Dorsolateral prefrontal cortex (tissue), 122 donors: ENCODE measurements at places on chromosomes 2 and 18. TPM values are rescaled to one million over a fixed set of nuclear protein-coding genes. Genes with fewer than 3 reads are reported as not detected.
A peak's percentile ranks its signal among the peaks of the same experiment; 100 is the strongest.

TXNDC2 gene
- total RNA-seq: 0.52 TPM

- no peak for DNase-seq
These were observed 153.3 kb downstream of the RAPGEF4 start for GRCh38 chr2:172888714-172889669.

- no peak for DNase-seq
These were observed 2.9 kb downstream of the GNLY start for GRCh38 chr2:85697096-85697495.

NTSR2 gene
- 17.2 TPM for total RNA-seq

DNA sequence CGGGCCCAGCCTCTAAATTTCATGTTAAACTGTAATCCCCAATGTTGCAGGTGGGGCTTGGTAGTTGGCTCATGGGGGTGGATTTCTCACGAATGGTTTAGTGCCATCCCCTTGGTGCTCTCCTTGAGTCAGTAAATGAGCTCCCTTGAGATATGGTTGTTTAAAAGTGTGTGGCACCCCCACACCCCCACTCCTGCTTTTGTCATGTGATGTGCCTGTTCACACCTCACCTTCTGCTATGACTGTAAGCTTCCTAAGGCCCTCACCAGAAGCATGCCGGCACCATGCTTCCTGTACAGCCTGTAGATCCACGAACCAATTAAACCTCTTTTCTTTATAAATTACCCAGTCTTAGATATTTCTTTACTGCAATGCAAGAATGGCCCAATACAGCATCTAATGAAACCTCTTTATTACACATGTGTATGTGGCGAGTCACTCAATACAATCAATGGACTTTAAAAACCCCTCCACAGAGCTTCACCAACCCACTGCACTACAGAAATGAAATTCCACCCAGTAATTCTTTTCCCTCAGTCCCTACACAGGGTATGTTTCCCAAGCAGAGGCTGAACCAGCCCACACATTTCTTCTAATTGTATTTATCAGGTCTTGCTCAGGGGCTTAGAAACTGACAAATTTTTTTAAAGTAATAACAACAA lies 47.3 kb downstream of the WDFY1 start:
- DNase-seq: no peak

- DNase-seq: no peak
These were observed 406.9 kb downstream of the DCDC2C start for GRCh38 chr2:4110273-4110672.

GRCh38 chr18:42901161-42901560 lies 214.3 kb downstream of the RIT2 start:
- no peak for DNase-seq

DNA sequence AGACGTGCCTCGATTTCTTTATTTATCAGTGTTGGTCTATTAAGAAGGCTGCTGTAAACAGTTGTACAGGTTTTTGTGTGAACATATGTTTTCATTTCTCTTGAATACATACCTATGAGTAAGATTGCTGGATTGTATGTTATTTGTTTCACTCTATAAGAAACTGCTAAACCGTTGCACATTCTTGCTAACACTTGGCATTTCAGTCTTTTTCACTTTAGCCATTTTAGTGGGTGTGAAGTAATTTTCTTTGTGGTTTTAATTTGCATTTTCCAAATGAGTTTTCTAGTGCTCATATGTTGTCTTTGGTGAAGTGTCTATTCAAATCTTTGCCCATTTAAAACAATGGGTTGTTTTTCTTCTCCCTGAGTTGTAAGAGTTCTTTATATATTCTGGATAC lies 221.5 kb upstream of the SMAD7 start:
- no peak for DNase-seq

DNA sequence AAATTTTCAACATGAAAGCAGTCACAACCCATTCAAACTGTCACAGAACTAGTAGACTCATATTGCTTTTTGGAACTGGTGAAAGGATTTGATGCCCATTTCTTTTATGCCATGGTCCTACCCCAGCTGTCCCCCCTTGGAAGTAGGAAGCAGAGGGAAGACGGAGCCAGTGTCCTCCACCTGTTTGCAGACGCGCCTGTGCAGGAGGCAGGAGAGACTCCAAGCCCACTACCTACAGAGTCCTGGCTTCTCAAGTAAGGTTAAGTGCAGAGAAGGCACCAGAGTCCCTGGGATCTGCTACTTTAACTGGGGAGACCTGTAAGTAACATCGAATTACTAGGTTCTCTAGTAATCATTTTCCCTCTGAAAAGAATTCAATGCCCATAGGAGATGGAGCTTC lies 32.7 kb upstream of the DNMT3A start:
- DNase-seq: peak; percentile 9

POTEJ gene
- total RNA-seq: not detected

HMSD gene
- total RNA-seq: 4.5 TPM

DNA sequence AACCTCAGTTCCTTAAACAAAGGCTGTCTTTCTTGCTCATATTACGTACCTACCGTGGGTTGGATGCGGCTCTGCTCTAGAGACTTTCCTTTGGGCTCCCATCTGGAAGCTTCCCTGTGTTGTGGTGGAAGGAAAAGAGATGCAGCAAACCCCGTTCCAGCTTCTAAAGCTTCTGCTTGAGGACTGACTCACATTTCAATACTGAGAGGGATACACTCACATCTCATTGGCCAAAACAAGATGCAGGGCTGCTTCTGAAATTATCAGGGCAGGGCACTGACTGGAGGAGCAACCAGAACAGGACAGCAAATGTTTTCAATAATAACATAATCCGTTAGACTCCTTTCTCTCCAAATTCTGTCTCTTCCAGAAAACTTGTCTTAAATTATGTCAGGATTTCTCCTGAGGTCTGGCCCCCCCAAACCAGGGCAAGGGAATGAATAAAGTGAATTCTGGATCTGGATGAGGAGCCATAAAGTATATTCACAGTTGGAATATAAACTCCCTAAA lies 4.5 kb upstream of the MYO5B start:
- no peak for DNase-seq

- DNase-seq: no peak
These were observed 124.8 kb upstream of the B3GNT2 start for GRCh38 chr2:62071126-62071598.

IL36B gene
- not detected for total RNA-seq

GRCh38 chr2:144010096-144010836 lies 509.7 kb downstream of the ZEB2 start:
- no peak for DNase-seq

GRCh38 chr2:108617617-108618016 lies 83.3 kb downstream of the LIMS1 start:
- DNase-seq: no peak

DNA sequence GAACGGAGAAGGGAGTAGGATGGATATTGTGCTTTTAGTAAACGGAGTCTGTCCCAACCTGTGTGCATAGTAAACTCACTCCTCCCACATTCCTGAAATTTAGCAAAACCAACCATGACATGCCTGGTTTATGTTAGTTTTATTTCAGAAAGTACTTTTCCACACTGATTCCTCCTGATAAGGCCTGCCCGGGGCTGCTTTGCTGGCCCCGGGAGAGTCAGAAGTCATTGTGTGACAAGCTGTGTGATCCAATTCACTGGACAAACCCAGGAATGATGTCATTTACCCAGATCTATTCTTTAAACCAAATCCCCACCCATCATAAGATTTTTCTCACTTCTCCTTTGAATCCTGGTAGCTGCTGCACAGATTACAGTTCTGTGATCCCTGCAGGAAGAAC lies 109.0 kb downstream of the SETBP1 start:
- no peak for DNase-seq

DNA sequence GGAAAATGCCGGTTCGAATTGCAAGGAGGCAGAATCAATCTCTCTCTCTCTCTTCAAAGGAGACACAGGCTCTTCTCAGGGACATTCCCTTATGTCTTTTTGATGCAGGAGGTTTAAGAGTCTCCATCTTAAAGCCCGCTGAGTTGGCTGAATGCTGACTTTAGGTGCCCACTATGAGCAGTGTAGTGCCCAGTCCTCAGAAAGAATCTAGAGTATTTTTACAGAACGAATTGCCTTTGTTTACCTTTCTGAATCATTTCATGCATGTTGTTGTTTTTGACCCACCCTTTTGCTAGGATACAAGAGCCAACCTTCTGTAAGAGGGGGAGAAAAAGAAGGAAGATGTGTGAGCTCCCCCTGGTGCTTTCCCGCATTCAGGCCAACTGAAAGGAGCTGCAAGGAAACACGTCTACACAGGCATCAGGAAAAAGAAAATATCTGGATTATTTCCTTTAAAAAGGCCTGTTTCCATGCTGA lies 193.5 kb upstream of the TCF4 start:
- DNase-seq: peak; percentile 83

MMADHC gene
- total RNA-seq: 46.0 TPM
